Natural killer cell (primary cell): ENCODE measurements at places on chromosomes 2 and 18. TPM values are rescaled to one million over a fixed set of nuclear protein-coding genes. Genes with fewer than 3 reads are reported as not detected.

NFE2L2 gene
- total RNA-seq, result 76.0 TPM

DNA sequence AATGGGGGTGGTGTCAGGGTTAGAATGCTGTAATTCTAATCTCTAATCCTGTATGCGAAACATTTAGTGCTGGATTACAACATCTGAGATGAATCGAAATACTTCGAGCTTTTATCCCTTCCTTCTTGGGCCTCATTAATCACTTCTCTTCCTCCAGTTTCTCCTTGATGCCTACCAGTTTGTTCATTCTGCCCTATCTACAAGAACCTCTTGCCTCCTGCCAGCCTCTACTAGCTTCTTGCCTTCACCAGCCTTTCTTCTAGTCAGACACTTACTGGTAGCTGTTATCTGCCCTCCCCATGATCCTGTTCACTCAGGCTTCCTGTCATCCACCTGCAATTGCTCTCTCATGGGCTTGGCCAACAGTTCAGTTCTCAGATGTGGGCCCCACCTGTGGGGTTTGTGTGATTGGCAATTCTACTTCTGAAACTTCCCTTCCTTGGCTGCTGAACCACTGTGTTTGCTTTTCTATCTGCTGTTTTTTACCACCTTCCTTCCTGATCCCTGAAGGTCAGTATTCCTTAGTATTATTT lies 15.4 kb upstream of the FARP2 start:
- no peaks in the 10 kb centered on the region for H3K4me1 ChIP-seq
- DNase-seq, result no peak
- no peak overlapping the region for H3K27ac ChIP-seq

- no peak overlapping the region for H3K27ac ChIP-seq
- no peaks in the 10 kb centered on the region for H3K36me3 ChIP-seq
- no peak overlapping the region for H3K4me3 ChIP-seq
- no peaks in the 10 kb centered on the region for H3K27me3 ChIP-seq
- no peaks in the 10 kb centered on the region for H3K4me1 ChIP-seq
- DNase-seq, result no peak
Measured at GRCh38 chr2:150133623-150134022, 353.8 kb downstream of the RND3 start.

DNA sequence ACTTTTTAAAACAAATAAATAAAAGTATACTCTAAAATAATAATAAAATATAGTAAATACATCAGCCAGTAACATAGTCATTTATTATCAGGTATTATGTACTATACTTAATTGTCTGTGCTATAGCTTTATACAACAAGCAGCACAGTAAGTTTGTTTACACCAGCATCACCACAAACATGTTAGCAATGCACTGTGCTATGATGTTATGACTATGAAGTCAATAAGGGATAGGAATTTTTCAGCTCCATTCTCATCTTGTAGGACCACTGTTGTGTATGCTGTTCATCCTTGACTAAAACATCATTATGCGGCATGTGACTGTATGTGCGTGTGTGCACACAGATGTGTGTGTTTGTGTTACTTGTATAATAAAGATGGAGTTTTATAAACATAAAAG lies 137.5 kb downstream of the LYPD6B start:
- H3K36me3 ChIP-seq, result no peaks in the 10 kb centered on the region
- H3K4me3 ChIP-seq, result no peak overlapping the region
- no peaks in the 10 kb centered on the region for H3K4me1 ChIP-seq
- H3K27me3 ChIP-seq, result no peaks in the 10 kb centered on the region
- DNase-seq, result no peak

DNA sequence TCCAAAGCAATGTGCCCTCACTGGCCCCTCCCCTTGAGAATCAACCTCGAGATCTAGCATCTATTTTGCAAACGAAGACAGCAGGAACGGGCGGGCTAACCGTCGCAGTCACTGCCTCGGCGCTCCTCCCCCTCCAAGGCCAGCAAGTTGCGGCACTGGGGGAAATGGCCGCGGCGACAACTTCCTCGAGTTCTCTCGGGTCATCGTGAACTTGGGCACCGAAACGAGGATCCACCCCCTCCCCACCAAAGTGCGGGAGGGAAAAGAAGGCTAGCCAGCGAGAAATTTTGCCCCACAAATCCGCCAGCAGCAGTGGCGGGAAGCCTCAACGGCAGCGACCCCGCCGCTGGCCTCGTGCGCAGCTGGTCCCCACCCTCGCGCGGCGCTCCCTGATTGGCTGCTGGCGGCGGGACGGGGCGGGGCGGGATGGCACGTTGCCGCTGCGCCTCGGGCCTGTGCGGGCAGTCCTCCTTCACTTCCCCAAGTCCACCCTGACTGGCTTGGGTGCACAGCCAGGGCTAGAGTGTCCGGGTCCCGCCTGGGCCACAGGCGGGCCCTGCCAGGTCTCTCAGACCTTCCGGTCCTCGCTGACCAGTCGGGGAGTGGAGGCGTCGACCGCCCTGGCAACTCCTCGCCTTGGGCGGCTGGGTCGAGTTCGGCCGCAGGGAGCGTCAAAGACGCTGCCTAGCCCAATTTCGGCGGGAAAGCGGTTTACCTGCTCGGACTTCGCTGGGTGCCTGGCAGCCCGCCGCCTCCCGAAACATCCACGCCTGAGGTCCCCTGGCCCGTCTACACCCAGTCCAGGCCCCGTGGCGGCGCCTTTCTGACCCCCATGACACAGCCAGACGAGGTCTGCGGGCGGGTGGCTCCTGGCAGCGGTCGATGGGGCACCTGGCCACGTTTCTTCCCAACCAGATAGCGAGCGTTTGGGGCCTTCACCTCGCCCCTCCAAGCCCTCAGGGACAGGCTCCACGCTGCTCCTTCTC lies at the start of gene BOLL:
Gene BOLL, minus strand, starts transcription at position 364 of the 986 bp plus-strand sequence. CDS start 3,469 bp downstream, outside the sequence.
- H3K27me3 ChIP-seq, result peaks cover 14% of the 10 kb centered on the region
- DNase-seq, result no peak
- H3K4me3 ChIP-seq, result peak within 1 kb of the TSS; percentile 21
- H3K27ac ChIP-seq, result no peak within 1 kb of the TSS

GRCh38 chr2:150256736-150257135 lies 230.7 kb downstream of the RND3 start:
- no peaks in the 10 kb centered on the region for H3K36me3 ChIP-seq
- no peak for DNase-seq
- no peak overlapping the region for H3K27ac ChIP-seq

- no peaks in the 10 kb centered on the region for H3K36me3 ChIP-seq
- H3K4me1 ChIP-seq, result peaks cover 33% of the 10 kb centered on the region
- H3K27me3 ChIP-seq, result peaks cover 75% of the 10 kb centered on the region
- H3K4me3 ChIP-seq, result no peak overlapping the region
- H3K27ac ChIP-seq, result no peak overlapping the region
Measured at GRCh38 chr2:66580166-66581049, 145.5 kb downstream of the MEIS1 start.

DNA sequence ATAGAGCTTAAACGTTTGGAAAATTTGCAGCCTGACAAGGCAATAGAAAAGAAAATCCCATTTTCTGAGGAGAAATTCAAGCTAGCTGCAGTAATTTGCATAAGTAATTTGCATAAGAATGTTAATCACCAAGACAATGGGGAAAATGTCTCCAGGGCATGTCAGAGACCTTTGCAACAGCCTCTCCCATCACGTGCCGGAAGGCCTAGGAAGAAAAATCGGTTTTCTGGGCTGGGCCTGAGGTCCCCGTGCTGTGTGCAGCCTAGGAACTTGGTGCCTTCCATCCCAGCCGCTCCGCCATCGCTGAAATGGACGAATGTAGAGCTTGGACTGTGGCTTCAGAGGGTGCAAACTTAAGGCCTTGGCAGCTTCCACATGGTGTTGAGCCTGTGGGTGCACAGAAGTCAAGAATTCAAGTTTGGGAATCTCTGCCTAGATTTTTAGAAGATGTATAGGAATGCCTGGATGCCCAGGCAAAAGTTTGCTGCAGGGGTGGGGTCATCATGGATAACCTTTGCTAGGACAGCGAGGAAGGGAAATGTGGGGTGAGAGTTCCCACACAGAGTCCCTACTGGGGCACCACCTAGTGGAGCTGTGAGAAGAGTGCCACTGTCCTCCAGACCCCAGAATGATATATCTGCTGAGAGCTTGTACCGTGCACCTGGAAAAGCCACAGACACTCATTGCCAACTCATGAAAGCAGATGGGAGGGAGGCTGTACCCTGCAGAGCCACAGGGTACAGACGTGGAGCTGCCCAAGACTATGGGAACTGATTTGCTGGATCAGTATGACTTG lies 164.6 kb downstream of the GULP1 start:
- no peaks in the 10 kb centered on the region for H3K27me3 ChIP-seq
- no peaks in the 10 kb centered on the region for H3K36me3 ChIP-seq
- H3K4me3 ChIP-seq, result no peak overlapping the region
- DNase-seq, result no peak
- no peaks in the 10 kb centered on the region for H3K4me1 ChIP-seq

DNA sequence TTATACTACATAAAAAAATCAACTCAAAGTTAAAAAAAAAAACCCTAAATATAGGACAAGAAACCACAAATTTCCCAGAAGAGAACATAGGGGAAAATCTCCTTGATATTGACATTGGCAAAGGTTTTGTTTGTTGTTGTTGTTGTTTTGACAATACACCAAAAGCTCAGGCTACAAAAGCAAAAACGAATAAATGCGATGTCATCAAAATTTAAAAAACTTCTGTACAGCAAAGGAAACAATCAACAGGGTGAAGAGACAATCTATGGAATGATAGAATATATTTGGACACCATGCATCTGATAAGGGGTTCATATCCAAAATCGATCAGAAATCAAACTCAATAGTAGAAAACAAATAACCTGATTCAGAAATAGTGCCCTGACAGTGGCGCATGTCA lies 65.0 kb upstream of the L3MBTL4 start:
- no peak overlapping the region for H3K27ac ChIP-seq
- no peak for DNase-seq
- no peak overlapping the region for H3K4me3 ChIP-seq
- H3K36me3 ChIP-seq, result no peaks in the 10 kb centered on the region
- peaks cover 2% of the 10 kb centered on the region for H3K27me3 ChIP-seq

- no peaks in the 10 kb centered on the region for H3K36me3 ChIP-seq
- peak overlapping the region; percentile 56 for H3K4me3 ChIP-seq
- H3K4me1 ChIP-seq, result peaks cover 53% of the 10 kb centered on the region
- H3K27ac ChIP-seq, result peak overlapping the region; percentile 49
- H3K27me3 ChIP-seq, result peaks cover 3% of the 10 kb centered on the region
- DNase-seq, result no peak
Measured at GRCh38 chr2:10119601-10120157, 2.9 kb upstream of the RRM2 start.

DNA sequence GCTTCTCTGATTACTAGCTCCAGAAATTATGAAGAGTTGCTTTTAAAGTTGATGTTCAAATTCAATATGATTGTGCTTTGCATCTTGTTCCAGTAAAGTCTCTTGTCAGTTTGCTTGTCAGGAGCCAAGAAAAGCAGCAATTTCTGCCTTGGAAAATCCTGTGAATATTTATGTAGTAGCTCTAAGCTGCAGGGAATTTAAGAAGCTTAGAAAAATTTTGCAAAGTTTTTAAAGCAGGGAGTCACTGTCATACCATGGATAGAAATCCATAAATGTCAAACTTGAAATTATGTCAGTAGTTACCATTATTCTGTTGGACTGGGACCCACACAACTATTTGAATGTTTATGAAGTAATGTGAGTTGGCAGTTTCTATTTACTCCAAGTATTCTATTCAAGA lies 169.3 kb downstream of the TMEM200C start:
- H3K36me3 ChIP-seq, result no peaks in the 10 kb centered on the region
- no peak overlapping the region for H3K4me3 ChIP-seq
- H3K27me3 ChIP-seq, result no peaks in the 10 kb centered on the region
- no peak overlapping the region for H3K27ac ChIP-seq
- DNase-seq, result no peak

DNA sequence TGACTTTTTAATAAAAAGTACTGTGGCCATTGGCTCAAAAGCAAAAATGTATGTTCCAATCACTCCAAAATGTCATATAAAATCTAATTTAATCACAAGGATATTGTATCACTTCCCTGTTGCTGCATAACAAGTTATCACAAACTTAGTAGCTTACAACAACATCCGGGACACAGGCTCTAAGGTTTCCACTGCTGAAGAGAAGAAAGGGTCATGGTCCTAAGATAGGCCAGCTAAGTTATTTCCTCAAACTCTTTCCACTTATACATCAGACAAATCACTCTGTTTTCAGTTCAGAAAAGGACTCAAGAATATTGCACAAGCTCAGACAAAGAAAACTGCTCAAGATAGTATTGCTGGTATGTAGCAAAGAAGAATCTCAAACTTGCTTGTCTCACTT lies 78.5 kb upstream of the SULT1C3 start:
- DNase-seq, result no peak
- no peak overlapping the region for H3K27ac ChIP-seq
- no peaks in the 10 kb centered on the region for H3K4me1 ChIP-seq
- H3K36me3 ChIP-seq, result no peaks in the 10 kb centered on the region
- H3K27me3 ChIP-seq, result no peaks in the 10 kb centered on the region

DNA sequence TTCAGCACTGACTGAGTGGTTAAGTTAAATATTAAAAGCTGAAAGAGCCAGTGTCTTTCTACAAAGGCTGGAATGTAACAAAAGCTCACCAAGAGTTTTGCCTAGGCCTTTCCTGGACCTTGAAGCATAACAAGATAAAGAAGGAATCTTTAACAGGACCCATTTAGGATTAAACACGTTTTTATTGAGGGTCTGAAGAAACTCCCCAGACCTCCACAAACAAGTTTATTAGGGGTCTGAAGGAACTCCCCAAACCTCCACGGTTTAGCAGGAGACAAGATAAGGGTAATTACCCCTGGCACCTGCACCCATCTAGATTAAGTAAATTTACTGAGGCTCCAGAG lies 104.0 kb downstream of the ACAA2 start:
- no peaks in the 10 kb centered on the region for H3K4me1 ChIP-seq
- no peaks in the 10 kb centered on the region for H3K27me3 ChIP-seq
- H3K27ac ChIP-seq, result no peak overlapping the region
- no peaks in the 10 kb centered on the region for H3K36me3 ChIP-seq
- no peak overlapping the region for H3K4me3 ChIP-seq
- DNase-seq, result no peak

- H3K4me1 ChIP-seq, result peaks cover 2% of the 10 kb centered on the region
- peaks cover 58% of the 10 kb centered on the region for H3K36me3 ChIP-seq
- no peak overlapping the region for H3K27ac ChIP-seq
- no peaks in the 10 kb centered on the region for H3K27me3 ChIP-seq
- no peak for DNase-seq
- H3K4me3 ChIP-seq, result no peak overlapping the region
Measured at GRCh38 chr2:273333-273732, 8.6 kb downstream of the ACP1 start.

ATG4B gene
- 171 TPM for total RNA-seq

DNA sequence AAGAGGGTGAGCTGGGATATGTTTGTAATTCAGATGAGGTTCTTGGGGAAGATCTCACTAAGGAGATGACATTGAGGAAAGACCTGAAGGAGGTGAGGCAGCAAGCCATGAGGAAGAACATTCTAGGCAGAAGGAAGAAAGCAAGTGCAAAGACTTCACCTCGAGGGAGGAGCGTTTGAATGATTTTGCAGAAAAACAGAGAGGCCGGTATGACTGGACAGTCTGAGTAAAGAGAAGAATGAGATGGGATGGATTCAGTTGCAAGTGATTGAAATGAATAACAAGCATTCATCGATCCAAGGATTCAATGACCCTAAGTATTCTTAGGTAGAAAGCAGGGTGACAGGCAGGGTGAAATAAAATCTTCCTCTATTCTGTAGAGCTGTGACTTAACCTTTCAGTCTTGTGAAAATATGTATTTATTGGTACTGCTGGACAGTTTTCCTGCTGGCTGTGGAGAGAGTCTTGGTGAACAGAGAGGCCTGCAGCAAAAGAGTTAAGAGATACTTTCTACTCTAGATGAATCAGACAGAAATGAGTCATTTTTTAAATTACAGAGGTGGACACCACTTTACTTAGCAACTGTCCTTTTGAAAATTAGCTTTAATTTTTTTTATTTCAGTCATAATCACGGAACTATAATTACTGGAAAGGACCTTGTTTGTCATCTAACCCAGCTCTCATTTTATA lies 278.4 kb downstream of the LRRTM1 start:
- no peaks in the 10 kb centered on the region for H3K4me1 ChIP-seq
- H3K36me3 ChIP-seq, result no peaks in the 10 kb centered on the region
- H3K4me3 ChIP-seq, result no peak overlapping the region
- H3K27ac ChIP-seq, result no peak overlapping the region
- DNase-seq, result no peak
